Activated naive CD8-positive, alpha-beta T cell treated with anti-CD3 and anti-CD28 coated beads for 36 hours (primary cell): ENCODE measurements at places on chromosomes 6 and 20.

- no peak for DNase-seq
Measured at GRCh38 chr6:25309886-25310285, 30.7 kb downstream of the CARMIL1 start.

GRCh38 chr6:84768442-84769174 lies 4.2 kb upstream of the TBX18 start:
- no peak for DNase-seq

DNA sequence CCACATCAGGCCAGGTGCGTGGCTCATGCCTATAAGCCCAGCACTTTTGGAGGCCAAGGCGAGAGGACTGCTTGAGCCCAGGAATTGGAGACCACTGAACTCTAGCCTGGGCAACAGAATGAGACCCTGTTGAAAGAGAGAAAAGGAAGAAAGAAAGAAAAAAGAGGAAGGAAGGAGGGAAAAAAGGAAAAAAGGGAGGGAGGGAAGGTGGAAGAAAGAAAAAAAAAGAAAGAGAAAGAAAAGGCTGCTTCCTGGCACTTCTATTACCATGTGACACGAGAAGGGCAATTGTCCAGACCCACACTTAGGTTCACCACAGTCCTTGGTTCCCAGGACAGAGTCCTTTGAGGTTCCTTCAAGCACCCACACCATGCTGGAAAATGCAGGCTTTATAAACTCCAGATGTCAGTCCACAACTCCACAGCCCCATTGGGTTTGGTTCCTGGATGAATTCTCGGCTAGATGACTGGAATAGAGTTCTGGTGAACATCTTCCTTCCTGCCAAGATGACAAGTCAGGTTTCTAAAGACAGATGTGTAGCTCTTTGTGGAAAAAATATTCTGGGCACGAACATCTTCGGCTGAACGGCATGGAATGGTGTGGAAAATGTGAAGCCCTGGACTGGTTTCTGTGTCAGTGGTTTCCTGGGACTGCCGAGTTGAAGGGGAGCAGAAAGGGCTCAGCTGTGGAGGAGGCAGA lies 32.5 kb downstream of the NT5E start:
- DNase-seq = no peak

DNA sequence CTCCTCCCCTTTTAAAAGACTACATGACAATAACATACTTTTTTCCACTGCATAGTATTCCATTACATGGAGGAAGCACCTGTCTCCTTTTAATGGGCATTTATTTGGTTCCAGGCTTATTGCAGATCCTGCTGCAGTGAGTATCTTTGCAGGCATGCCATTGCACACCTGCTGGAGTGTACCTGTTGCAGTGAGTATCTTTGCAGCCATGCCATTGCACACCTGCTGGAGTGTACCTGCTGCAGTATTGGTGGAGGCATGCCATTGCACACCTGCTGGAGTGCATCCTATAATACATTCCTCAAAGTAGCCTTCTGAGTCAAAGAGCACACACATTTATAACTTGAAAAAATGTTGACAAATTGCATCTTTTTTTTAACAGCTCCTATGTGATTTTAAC lies 1.6 kb downstream of the BFSP1 start:
- DNase-seq = no peak

DNA sequence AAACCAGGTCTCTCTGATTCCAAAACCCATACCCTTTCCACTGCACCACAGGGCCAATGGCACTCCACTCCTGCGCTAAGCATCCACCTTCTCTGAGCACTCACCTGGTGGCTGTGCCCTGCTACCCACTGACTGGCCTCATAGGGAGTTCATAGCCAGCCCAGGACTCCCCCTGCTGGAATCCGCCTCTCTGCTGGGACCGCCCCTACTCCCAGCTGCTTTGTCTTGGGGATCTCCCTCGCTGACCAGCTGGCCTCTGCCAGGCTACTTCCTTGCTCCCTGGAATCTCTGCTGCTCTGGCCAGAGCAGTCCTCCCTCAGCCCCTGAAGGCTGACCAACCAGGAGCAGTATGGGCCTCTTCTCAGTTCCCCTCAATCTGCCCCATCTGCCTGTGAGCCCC lies 129.7 kb downstream of the FAXC start:
- DNase-seq = no peak

GRCh38 chr6:168719901-168720300 lies 278.9 kb downstream of the SMOC2 start:
- no peak for DNase-seq

- no peak for DNase-seq
Measured at GRCh38 chr6:44680202-44680720, 292.8 kb downstream of the CDC5L start.

DNA sequence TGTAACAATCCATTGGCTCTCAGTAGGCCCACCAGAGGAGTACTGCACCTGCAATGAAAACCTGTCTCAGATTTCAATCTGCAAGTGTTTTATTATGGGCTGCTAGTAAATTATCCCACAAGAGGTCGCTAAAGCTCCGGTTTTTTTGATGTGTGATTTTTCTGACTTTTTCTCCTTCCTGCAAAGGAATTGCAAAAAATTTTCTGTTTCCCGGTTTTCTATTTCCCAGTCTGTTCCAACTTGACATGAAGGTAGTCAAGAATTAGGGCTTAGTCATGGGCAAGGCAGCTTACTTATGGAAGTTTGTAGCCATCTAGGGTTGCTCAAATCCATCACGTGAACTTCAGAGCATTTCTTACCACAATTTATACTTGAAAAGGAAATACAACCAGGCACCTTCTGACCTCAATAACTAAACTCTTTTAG lies 38.5 kb upstream of the AHI1 start:
- no peak for DNase-seq

- DNase-seq = no peak
Measured at GRCh38 chr6:155259204-155259603, 4.6 kb upstream of the CLDN20 start.

DNA sequence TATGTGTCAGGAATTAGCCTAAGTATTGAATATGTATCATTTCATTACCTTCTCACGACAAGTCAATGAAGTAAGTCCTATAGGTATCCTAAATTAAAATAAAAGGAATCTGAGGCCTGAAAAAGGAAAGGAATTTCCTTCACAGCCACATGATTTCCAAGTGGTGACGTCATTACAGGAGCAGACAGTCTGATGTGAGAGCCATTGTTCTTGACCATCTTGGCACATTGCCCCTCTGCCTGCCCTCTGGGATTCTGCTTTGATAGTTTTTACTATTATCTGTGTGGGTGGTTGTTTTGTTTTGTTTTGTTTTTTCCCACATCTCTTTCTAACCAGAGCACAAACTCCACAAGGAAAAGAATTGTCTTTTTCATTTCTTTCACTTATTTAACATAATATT lies 219.8 kb upstream of the UFL1 start:
- no peak for DNase-seq

GRCh38 chr6:88609983-88610382 lies 353.4 kb downstream of the RNGTT start:
- no peak for DNase-seq

DNA sequence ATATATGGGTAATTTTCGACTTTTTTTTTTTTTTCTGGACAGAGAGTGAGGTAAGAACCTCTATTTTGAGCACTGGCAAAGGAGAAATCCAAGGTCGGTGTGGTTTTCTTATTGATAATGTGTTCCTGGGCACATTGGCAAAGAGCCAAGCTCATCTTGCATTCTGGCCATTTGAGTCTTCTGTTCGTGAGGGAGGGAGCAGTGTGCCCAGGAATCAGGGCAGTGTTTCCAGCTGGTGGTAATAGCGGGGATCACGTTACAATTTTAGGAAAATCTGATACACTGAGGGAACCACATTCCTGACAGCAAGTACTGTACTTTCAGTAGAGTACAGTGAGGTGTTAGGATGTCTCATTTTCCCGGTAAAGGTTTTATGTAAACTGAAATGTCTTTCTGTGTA lies 442.3 kb upstream of the MAP3K7 start:
- no peak for DNase-seq
